ENCODE measurements at places on chromosomes 5 and 9. TPM values are rescaled to one million over a fixed set of nuclear protein-coding genes. Genes with fewer than 3 reads are reported as not detected.

The OLFM1 gene
- 387 TPM for total RNA-seq

The SPATA31D4 gene
- not detected for total RNA-seq

DNA sequence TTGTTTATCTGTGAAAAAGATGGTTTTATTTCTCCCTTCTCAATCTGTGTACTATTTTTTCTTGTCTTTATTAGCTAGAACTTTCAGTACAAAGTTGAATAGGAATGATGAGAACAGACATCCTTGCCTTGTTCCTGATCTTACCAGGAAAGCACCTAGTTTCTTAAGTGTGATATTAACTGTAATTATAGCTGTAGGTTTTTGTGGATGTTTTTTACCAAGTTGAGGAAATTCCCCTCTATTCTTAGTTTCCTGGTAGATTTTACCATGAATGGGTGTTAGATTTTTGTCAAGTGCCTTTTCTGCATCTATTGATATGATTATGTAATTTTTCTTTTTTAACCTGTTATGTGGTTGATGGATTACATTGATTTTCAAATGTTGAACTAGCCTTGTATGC lies 68.7 kb downstream of the KCNN2 start:
- DNase-seq, result no peak

DNA sequence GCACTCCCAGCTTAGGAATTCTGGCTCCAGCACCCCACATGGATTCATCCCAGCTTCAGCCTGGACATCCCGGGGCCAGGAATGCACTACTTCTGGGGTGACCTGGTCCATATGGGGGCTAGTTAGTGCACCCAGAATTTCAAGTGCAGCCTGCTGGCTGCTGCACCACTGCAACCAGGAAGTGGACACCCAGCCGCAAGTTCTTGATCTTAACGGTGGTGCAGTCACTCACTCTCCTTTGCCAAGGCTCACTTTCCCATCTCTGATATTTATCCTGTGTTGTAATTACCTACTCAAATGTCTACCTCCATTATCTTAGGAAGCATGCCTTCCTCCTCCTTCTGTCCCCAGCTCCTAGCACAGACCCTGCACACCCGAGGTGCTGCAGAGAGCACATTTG lies 26.2 kb upstream of the RAB14 start:
- DNase-seq, result no peak

DNA sequence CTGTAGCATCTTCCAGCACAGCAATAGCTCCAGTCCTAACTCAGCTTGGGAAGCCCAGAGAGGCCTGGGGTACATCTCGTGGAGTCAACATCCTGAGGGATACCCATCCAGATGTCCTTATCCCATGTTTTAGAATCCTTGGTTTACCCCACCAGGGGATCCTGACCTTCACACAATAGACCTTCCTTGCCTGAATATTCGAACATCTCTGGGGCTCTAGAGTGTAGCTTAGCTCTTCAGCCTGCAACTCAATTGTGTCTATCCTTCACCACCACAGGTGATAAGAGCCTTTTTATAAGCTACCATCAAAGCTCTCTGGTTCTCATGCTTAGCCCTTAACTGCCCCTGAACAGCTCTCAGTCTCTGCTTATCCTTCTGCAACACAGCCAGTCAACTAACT lies 7.5 kb upstream of the RALGPS1 start:
- no peak for DNase-seq

DNA sequence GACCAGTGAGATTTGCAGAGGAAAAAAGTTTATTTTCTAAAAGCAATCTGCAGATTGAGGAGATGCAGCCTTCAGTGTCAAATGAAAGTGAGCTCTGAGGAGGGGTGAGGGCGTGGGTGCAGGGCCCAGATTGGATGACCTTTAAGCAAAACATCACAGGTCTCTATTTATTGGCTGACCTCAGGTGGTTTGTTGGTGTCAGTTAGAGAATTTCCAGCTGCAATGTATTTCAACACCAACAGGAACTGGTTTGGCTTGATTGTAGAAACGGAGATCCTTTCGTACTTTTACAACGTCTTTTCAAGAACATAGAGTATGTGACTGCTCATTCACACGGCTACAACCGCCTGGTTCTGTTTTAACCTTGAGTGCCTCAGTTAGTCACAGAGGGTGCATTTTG lies 1069.1 kb downstream of the EFNA5 start:
- no peak for DNase-seq

DNA sequence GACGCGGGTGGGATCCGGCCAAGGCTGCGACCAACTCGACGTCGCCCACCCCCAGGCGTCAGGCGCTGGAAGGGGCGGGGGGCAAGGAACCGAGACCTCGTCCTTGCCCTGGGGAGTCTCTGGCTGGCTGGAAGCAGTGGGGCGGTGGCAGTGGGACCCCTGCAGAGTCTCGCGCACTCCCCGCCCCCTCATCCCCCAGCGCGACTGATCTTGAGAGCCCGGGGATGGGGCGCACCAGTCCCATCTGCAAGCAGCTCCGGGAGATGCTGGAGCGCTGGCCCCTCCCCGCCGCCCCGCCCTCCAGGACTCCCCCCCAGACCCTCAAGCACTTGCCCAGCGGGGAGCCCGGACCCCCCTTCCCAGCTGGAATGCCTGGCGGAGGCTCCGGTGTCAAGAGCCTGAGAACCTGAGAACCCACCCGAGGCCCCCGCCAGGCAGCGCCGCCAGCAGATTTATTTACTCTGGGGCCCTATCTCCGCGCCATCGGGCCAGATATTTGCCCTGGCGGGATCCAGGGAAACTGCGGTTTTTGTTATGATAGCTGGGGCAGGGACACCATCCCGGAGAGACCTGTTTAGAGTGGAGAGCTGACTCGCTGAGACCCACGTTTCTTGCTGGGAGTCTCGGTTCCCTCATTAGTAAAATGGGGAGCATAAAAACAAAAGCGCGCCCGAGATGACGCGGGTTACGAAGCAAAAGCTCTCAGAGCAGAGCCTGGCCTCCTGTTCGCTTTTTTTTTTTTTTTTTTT lies 1.2 kb downstream of the PRRT1B start:
- peak; percentile 48 for DNase-seq

The STK32A gene
- total RNA-seq, result 3.2 TPM

- no peak for DNase-seq
Measured at GRCh38 chr5:67960939-67961338, 254.6 kb upstream of the PIK3R1 start.

DNA sequence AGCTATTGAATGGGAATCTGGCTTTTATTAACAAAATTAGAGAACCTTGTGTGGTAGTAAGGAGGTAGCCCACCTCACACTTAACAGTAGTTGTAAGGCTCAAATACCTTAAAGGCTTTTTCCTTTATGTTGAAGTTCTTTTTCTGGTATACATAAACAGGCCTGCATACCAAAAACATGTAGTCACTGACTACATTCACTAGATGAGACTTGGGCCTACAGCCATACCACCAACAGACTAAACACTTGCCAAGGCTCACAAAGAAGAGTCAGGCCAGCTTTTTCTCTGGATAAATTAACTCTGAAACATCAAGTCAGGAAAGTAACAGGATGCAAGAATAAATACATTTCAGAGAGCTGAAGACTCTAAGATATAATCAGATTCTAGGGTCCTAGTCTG lies 78.6 kb upstream of the MPDZ start:
- DNase-seq, result no peak

DNA sequence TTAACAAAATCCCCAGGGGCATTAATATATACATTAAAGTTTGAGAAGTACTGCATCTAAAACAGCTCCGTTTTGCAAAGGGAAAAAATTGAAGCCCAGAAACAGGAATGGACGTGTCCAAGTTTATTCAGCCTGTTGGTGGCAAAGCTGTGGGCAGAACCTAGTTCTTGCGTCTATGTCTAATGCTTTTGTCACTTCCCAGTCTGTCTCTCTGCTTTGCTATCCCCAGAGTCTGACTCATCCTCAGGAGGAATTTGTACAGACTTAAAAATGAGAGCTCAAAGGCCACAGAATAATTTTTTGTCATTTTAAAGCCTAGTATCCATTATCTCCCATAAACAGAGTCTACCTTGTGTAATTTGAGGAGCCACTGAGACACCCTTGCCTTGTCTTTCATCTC lies 330.9 kb upstream of the GRIA1 start:
- no peak for DNase-seq

The PDZD2 gene
- total RNA-seq, result 23.3 TPM

DNA sequence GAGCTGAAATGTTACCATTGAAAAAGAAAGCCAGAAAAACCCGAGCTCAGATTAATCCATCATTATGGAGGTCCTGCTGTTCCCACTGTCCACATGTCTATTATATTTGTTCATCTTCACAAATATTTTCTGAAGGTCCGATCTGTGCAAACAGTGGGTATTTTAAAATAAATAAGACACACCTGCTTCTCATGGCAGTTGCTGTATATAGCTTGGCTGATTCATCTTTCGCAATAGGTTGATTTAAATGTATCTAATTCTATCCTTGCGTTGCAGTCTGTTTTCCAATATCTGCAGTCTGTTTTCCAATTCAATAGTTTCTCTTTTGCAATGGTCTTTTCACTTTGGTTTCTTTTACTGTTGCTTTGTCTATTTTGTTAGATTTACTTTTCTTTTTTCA lies 87.4 kb upstream of the PCA3 start:
- no peak for DNase-seq

DNA sequence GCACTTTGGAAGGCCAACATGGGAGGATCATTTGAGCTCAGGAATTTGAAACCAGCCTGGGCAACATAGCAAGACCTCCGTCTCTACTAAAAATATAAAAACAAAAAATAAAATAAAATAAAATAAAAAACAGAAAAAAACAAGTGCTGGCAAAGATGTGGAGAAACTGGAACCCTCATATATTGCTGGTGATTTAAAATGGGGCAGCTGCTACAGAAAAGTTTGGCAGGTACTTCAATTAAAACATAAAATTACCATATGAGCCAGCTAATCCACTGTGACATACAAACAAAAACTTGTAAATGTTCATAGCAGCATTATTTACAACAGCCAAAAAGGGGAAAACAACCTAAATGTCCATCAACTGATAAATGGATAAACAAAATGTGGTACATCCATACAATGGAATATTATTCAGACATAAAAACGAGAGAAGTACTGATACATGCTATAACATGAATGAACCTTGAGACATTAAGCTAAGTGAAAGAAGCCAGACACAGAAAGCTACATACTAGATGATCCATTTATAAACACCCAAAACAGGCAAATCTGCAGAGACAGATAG lies 42.7 kb downstream of the PFDN1 start:
- no peak for DNase-seq

- DNase-seq, result no peak
Measured at GRCh38 chr5:141486091-141486490, 1.3 kb downstream of the PCDHGC4 start.

The ALDH1B1 gene
- total RNA-seq, result 15.3 TPM

DNA sequence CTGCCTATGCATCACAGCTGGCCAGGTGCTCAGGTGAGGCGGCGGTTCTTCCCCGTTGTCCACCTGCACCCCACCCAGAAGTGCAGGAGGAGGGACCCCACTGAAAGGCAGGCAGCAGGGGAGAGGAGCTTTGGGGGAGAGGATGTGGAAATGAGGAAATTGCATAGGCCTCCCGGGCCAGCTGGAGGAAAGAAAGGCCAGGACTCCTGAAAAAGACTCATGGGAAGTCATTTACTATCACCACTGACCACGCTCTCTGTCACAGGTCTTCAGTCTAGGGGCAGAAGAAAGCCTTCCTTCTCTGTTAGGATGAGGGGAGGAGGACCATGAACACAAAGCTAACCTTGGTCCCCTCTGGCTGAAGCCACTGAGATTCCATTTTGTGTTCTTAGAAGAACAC lies 28.1 kb downstream of the KCNMB1 start:
- DNase-seq, result no peak

DNA sequence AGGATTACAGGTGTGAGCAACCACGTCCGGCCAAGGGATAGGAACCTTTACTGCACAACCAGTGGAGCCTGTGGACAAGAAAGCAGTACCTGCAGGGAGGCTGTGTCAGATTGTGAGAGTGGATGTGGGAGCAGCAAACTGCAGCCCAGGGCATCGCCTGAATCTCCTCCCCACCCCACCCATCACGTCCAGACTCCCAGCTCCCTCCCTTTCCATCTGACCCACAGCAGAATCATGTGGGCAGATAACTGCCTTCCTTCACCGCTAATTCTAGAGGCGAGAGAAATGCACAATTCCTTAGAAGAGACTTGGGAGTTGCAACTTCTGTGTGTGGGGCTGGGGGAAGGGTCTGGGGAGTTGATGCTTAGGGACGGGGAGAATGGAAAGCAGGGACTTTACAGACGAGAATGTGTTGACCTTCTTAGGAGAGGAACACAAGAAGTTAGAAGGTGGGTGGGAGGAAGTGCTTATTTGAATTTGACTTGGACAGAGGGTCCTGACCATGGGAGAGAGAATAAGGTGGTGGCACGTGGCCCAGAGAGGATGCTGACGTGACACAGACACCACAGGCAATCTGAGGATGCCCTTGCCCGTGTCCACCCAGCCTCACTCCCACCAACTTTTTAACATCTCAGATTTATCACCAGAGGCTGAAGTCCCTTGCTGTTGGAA lies 4.5 kb upstream of the LCP2 start:
- DNase-seq, result no peak

The EXD3 gene
- 24.5 TPM for total RNA-seq

Data from glutamatergic neuron (in vitro differentiated cells).